ENCODE measurements at places on chromosomes 3 and 15.

DNA sequence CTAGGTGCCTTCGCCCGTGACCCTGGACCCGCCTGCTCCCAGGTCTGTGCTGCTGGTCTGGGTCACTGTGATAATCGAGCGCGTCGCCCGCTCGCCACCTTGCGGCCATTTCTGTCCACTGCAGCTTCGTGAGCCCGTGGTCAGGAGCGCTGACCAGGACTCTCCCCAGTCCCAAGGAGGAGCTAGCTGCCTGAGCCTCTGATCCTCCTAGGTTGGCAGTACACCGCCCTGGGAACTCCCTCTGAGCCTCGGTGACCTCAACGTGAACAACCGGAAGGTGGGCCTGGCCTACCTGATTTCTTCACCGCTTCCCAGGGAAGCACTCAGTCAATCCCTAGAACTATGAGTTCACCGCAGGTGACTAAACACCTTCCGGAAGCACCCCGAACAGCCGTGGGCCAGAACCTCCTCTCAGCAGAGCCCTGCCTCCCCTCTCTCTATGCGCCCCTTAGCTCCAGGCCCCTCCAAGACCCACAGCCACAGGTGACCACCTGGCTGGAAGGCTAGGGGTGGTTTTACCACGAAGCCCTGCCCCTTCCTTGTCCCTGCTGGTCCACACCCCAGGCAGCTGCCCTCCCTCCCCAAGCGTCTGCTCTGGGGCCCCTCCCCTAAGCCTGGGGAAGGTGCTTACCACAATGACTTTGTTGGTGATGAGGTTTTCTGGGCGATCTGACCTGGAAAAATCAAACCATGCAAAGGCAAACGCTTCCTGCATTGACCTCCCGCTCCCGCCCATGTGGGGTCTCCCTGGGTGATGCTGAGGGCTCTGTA is 9.7 kb downstream of the PLA2G4D start:
- DNase-seq = peak; percentile 57

GRCh38 chr15:75779504-75779903 is 63.7 kb upstream of the UBE2Q2 start:
- DNase-seq = no peak

DNA sequence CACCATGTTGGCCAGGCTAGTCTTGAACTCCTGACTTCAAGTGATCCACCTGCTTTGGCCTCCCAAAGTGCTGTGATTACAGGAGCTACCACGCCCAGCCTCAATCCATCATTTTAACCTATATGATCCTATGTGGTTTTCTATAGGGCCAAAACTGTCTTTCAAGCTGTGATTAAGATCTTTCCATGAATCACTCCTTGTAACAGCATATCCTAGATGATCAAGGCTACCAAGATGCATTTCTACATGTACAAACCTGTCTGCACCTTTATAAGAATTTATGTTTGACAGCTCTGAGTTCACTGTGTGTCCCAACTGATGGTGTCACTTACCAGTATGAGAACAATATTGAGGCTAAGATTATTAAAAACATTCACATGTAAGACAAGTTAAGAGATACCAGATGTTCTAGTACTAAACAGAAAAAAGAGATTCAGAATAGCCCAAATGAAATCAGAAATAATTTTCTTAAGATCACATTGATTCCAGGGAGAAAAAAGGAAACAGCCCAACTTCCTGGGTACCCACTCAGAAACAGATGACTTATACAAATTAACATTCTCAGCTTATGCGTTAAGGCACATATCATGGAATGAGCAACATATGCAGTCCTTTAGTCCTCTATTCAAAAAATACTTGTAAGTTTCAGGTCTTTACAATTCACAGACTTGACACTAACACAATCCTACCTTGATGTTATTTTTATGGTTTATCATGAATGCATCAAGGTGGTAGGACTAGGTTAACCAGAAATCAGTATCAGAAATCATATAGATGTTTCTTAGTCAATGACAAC is 24.8 kb upstream of the PPIB start:
- DNase-seq = no peak

- DNase-seq = no peak
Observed at GRCh38 chr3:76661527-76662250, 378.2 kb upstream of the ROBO2 start.

GRCh38 chr3:126179825-126180476 is 435 bp downstream of the ALDH1L1 start:
- DNase-seq = no peak

GRCh38 chr15:31440754-31441311 is 114.2 kb downstream of the KLF13 start:
- peak; percentile 67 for DNase-seq

- no peak for DNase-seq
Observed at GRCh38 chr3:186418671-186419145, 56.7 kb upstream of the DGKG start.

DNA sequence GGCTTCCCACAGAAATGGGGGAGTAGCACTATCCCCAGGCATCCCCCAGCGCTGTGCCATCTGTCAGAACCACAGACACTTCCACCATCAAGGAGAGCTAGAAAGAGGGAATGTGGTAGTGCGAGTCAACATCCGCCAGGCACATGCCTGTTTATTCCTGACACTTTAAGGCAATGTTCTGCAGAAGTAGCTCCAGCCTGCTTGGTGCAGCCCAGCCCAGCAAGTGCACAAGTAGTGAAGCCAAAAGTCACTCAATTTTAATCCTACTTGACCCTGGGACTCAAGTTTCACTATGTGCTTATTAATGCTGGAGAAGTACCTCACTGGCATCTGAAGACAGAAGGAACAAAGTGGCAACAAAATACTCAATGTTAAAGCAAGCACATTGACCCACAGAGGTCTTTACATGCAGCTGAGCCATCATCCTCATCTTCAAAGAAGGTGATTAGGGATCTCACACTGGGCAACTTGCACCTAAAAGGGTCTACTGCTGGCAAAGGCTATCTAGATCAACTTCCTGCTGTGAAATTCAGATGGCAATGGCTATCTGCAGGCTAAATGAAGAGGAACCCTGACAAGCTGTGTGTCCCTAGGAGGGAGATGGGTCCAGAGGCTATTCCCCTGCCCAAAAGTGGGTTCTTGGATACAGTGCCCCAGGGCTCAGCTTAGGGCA is 61.4 kb upstream of the CLDN18 start:
- DNase-seq = no peak

- peak; percentile 10 for DNase-seq
Observed at GRCh38 chr15:92095693-92096092, 242.2 kb downstream of the SLCO3A1 start.

GRCh38 chr3:127568586-127568985 is 21.9 kb downstream of the TPRA1 start:
- no peak for DNase-seq

GRCh38 chr3:61793521-61793920 is 232.2 kb downstream of the PTPRG start:
- no peak for DNase-seq

DNA sequence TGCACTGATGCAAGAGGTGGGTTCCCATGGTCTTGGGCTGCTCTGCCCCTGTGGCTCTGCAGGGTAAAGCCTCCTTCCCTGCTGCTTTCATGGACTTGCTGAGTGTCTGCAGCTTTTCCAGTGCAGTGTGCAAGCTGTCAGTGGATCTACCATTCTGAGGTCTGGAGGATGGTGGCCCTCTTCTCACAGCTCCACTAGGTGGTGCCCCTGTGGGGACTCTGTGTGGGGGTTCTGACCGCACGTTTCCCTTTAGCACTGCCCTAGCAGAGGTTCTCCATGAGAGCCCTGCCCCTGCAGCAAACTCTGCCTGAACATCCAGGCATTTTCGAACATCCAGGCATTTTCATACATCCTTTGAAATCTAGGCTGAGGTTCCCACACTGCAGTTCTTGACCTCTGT is 329.8 kb upstream of the NAALADL2 start:
- no peak for DNase-seq

GRCh38 chr3:123194552-123194951 is 7.2 kb upstream of the SEC22A start:
- no peak for DNase-seq

GRCh38 chr3:23086331-23086730 is 116.8 kb upstream of the UBE2E2 start:
- no peak for DNase-seq

- no peak for DNase-seq
Observed at GRCh38 chr3:42736531-42736930, 33.9 kb upstream of the HHATL start.

DNA sequence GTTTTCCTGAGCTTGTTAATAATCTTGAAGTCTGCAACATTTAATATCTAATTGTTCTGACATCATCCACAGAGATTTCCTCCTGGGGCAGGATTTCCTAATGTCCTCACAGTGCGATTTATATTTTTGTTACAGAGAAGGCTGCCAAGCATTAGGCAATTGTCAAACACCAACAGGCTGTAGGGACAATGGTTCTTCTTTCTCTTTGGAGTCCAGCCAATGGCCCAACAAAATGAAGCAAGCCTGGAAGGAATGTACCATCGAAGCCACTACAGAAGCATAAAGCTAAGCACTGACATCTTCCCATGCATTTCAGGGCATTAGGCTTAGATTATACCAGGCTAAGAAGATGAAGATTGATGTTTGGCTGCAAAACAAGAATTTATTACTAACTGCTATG is 173.0 kb upstream of the FRMD4B start:
- DNase-seq = no peak

- peak; percentile 48 for DNase-seq
Observed at GRCh38 chr3:49805897-49806701, 3.0 kb downstream of the INKA1 start.

- no peak for DNase-seq
Observed at GRCh38 chr15:98506711-98507110, 141.6 kb upstream of the IGF1R start.

GRCh38 chr3:150227839-150228238 is 180.3 kb upstream of the TSC22D2 start:
- peak; percentile 12 for DNase-seq

Measured in CD4-positive, alpha-beta T cell treated with Interleukin-6 for 4 hours (primary cell).